Tongue (tissue), 3 donors: ENCODE measurements at places on chromosomes 7 and 10.

DNA sequence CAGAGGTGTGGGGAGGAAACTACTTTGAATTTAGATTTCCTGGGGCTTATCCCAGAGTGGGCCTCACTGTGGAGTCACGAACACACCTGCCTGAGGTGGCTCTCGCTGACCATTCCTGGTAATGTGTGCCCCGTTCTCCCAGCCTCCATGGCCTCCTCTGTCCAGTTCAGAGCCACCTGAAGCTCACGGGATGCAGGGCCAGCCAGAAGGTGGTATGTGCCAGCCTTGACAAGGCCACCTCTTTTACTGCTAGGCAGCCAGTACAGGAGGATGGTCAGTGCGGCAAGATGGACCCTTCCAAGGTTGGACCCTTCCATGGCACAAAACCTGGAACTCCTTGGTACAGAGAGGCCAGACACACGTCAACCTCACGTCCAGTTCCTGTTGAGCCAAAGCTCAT is 210.3 kb downstream of the DNAJB6 start:
- DNase-seq = no peak

DNA sequence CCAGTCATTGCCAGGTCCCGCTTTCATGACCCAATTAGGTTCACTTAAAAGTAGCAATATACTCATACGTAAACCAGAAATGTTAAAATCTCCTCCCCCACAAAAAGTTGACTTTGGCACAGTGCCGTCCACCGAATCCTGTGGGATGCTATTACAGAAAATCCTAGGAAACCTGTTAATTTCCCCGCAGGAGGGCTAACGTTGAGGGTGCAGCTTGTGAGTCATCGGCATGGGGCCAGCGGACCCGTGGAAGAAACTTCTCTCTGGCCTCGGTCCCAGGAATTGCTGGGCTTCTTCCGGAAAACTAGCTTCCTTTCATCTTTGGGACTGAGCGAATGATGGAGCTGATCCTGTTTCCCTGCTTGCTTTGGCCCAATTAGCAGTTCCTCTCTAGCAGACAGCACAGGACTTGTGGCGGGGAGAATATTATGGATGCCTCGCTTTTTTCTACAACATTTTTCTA is 13.5 kb downstream of the CRYGN start:
- peak; percentile 75 for DNase-seq

DNA sequence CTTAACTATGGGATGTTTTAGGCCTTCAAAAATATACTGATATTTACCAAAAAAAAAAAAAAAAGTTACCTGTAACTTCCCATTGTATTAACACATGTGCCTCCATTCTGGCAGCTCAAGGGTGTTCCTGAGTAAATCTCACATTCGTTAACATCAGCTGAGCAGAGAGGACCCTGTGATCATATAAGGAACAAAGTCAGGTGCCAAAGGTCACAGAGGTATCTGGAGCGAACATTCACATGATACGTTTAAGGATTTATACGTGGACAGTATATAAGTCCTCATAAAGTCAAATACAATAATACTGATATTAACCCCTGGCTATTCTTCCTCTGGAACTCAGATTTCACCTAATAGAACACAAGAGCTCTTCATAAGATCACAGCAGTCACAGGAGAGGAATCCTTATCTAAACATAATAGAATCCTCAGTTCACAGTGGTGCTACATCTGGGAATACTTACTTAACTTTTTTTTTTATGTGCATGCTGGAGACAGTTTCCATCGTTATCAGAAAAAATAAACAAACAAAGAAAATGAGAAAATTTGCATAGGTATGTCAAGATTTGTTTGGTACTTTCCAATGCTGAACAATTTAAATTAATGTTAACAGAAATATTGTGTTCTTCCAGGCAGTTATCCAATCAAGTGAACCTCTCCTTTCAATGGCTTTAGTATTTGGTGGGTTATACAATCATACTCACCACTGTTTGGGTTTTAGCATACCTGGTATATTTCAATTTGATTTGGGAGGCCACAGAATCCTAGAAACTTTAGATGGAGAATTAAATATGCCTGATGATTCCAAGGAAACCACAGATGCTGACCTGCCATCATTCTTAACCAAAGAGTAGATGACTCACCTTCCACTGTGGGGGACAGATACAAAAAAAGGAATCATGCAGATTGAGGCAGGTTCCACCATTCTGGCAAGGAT is 6.6 kb downstream of the CUBN start:
- DNase-seq = peak; percentile 19

DNA sequence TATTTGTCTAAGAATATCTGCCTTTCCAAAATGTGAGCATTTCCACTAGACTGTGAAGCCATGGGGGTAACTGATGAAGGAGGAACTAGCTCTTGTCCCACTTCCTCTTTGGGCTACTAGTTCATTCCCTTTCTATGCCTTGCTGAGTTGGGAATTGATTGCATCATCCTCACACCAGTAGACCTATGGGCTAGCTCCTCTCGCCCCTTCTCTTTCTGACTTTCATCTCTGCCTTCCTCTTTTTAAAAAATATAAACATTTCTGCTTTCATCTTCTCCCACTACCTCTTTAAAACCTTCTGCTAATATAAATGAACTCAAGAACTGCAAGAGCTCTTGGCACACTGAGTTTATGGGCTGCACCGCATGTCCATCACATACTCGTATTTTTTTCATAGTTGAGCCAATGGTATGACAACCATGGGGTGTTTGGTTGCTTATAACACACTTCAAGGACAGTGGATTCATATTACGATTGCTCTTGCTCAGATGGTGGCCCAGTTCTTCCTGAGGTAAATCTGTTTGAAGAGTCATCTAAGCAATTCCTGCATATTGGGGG is 182.0 kb downstream of the REEP3 start:
- no peak for DNase-seq

- DNase-seq = peak; percentile 78
These were observed 1355.5 kb upstream of the LRRTM3 start for GRCh38 chr10:65570143-65571010.

- DNase-seq = no peak
These were observed 31.2 kb downstream of the CFAP46 start for GRCh38 chr10:132910901-132911785.

GRCh38 chr7:22316914-22317313 is 40.0 kb downstream of the RAPGEF5 start:
- DNase-seq = no peak

- DNase-seq = peak; percentile 11
These were observed 153.5 kb downstream of the LSM5 start for GRCh38 chr7:32336726-32337125.
